ENCODE measurements at places on chromosomes 3 and 15.

DNA sequence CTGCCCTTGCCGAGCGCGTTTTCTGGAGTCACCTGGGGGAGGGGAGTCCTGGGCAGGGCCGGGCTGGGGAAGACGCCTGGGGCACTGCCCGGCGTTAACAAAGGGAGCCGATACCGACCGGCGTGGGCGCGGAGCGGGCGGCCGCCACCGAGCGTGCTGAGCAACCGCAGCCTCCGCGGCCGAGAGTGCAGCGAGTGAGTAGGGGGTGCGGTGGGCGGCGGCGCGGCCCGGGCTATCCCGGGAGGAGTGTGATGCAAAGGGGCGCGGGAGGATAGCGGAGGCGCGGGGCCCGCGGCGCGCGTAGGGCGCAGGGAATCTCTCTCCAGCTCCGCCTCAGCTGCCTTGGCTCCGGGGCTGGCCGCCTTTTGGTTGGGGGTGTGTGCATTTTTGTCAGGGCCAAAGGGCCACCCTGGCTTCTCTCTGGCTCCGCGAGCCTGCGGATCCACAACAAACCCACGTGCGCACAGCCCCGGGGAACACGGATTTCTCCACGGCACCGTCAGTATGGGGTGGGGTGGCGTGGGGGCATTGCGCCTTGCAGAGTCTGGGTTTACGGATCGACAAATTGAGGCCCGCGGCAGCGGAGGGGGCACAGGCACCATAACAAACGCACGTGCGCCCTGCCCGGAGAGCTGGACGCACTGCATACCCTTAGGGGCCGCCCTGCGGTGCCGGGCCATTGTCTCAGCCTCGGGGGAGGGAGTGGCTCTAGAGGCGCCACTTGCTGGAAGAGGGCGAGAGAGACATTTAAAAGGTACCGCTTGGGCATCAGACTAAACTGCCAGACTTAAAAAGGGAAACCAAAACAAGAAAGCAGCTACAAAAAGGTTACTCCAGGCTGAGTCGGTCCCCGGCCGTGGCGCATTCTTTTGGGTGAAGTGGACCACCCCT lies 560 bp downstream of the ST6GAL1 start:
- no peaks in the 10 kb centered on the region for H3K27me3 ChIP-seq
- peaks cover 9% of the 10 kb centered on the region for H3K4me1 ChIP-seq
- peak; percentile 52 for DNase-seq
- no peaks in the 10 kb centered on the region for H3K36me3 ChIP-seq

GRCh38 chr3:567488-568185 lies 371.1 kb downstream of the CHL1 start:
- no peaks in the 10 kb centered on the region for H3K36me3 ChIP-seq
- no peaks in the 10 kb centered on the region for H3K4me1 ChIP-seq
- DNase-seq: no peak
- H3K4me3 ChIP-seq: no peak overlapping the region
- H3K27me3 ChIP-seq: no peaks in the 10 kb centered on the region

DNA sequence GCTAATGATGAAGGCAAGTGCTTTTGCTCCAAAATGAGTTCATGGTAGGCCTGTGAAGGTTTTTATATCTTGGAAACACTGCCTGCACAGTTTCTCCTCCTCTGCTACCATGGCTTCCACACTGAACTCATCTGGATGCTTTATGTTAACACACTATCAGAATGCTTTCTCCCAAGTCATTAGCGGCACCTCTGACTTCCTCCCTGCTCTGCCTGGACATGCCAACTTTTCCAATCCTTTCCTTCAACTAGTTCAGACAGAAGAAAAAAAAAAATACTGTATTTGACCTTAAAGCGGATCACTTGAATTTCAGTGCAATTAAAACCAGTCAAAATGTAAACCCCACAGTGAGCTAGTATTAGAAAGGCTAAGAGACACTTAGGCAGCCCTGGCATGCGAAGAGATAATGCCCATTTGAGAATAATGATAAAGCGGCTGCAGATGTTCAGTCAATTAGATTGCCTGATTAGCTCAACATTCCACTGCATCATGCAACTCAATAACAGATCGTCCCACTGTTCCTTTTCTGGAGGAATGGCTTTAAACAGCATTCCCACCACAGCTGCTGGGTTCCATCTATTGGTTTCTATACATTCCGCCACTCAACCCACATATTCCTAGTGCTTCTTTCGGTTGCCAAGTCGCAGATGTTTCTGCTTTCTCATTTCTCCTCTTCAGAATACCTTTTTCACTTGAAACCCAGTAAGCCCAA lies 51.7 kb downstream of the CNTN3 start:
- DNase-seq: no peak
- no peak overlapping the region for H3K27ac ChIP-seq
- no peaks in the 10 kb centered on the region for H3K27me3 ChIP-seq
- H3K36me3 ChIP-seq: no peaks in the 10 kb centered on the region
- H3K4me3 ChIP-seq: no peak overlapping the region

- no peaks in the 10 kb centered on the region for H3K36me3 ChIP-seq
- H3K4me3 ChIP-seq: no peak overlapping the region
- peaks cover 21% of the 10 kb centered on the region for H3K27me3 ChIP-seq
- no peak overlapping the region for H3K27ac ChIP-seq
- no peak for DNase-seq
These were observed 200.4 kb upstream of the WNT5A start for GRCh38 chr3:55687526-55687925.

DNA sequence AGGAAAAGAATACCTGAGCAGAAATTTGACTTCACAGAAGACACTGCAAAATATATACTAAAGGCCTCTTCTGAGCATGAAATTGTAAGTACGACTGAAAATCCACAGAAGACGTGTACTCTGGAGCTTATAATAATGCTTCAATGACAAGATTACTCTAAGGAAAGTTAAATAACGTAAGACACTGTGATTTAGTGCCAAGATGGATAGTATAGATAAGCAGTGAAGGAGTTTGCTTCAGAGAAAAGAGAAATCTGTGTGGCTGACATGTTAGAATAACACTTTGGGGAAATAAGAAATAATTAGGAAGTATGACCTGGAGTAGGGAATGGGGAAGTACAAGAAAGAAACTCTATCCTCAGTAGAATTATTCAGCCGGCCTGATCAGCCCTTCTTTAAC lies 28.9 kb downstream of the ALDH1A2 start:
- no peaks in the 10 kb centered on the region for H3K4me1 ChIP-seq
- no peaks in the 10 kb centered on the region for H3K27me3 ChIP-seq
- no peaks in the 10 kb centered on the region for H3K36me3 ChIP-seq
- DNase-seq: no peak
- H3K27ac ChIP-seq: no peak overlapping the region

DNA sequence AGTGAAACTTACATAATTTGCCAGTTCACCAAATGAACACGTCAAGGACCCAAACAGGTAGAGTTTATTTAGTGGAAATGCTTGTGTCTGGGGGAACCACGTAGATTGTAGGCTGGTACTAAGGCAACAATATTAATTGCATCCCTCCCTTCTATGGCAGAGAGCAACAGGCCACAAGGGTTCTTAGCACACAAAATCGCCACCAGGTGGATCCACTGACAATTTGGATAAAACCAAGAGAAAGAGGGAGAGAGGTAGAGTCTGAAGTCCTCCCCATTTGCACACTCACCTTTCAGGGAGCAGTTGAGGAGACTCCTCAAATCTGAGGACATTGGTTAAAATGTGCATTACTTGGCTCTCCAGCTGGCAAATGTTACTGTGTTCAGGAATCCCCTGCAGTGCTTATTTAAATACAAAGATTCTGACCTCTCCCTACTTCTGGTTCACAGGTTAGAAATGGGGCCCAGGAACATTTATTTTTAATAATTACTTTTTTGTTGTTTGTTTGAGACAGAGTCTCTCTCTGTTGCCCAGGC lies 181.0 kb upstream of the FEZF2 start:
- DNase-seq: no peak
- peaks cover 22% of the 10 kb centered on the region for H3K27me3 ChIP-seq
- H3K4me3 ChIP-seq: no peak overlapping the region
- H3K36me3 ChIP-seq: no peaks in the 10 kb centered on the region
- H3K4me1 ChIP-seq: no peaks in the 10 kb centered on the region
- no peak overlapping the region for H3K27ac ChIP-seq

- peak overlapping the region; percentile 97 for H3K27ac ChIP-seq
- no peaks in the 10 kb centered on the region for H3K36me3 ChIP-seq
- peaks cover 11% of the 10 kb centered on the region for H3K27me3 ChIP-seq
These were observed 2.9 kb downstream of the WNT5A start for GRCh38 chr3:55484191-55484689.

GRCh38 chr3:12954891-12955650 lies 113.7 kb upstream of the RPL32 start:
- H3K36me3 ChIP-seq: peaks cover 22% of the 10 kb centered on the region
- peaks cover 17% of the 10 kb centered on the region for H3K4me1 ChIP-seq
- DNase-seq: peak; percentile 16

GRCh38 chr15:84741121-84741520 lies 7.3 kb upstream of the ZNF592 start:
- H3K4me1 ChIP-seq: no peaks in the 10 kb centered on the region
- no peaks in the 10 kb centered on the region for H3K36me3 ChIP-seq
- no peak overlapping the region for H3K27ac ChIP-seq
- no peak overlapping the region for H3K4me3 ChIP-seq
- no peaks in the 10 kb centered on the region for H3K27me3 ChIP-seq

DNA sequence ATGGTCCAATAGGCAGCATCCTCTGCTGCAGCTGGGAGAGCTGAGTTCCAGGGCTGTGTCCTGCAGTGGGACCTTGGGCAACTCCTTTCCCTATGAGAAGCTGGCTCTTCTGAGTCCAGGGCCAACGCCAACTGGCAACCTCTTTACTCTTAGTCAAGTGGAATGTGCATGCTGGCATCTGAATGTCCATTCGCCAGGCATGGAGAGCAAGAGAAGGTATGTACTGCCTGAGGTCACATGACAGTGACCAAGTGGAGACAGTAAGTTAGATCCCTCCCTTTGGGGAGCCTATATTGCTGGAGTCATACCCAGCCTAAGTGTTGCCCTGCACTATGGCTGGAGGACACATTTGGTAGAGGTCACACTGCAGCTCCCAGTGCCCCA lies 12.1 kb downstream of the HEMK1 start:
- no peak overlapping the region for H3K4me3 ChIP-seq
- no peak for DNase-seq
- H3K4me1 ChIP-seq: no peaks in the 10 kb centered on the region
